ENCODE measurements at places on chromosomes 2 and 18. TPM values are rescaled to one million over a fixed set of nuclear protein-coding genes. Genes with fewer than 3 reads are reported as not detected.
A peak's percentile ranks its signal among the peaks of the same experiment; 100 is the strongest.

- H3K27ac ChIP-seq: no peak overlapping the region
- H3K27me3 ChIP-seq: no peaks in the 10 kb centered on the region
- H3K36me3 ChIP-seq: no peaks in the 10 kb centered on the region
- H3K4me3 ChIP-seq: no peak overlapping the region
- peaks cover 6% of the 10 kb centered on the region for H3K4me1 ChIP-seq
Observed at GRCh38 chr2:178452870-178453269, 1.7 kb downstream of the PJVK start.

MOB1A gene
- 71.3 TPM for total RNA-seq

SLC11A1 gene
- total RNA-seq: 11.4 TPM

GRCh38 chr2:108184419-108184818 is 55.3 kb upstream of the SULT1C3 start:
- no peak overlapping the region for H3K4me3 ChIP-seq
- no peaks in the 10 kb centered on the region for H3K4me1 ChIP-seq
- no peaks in the 10 kb centered on the region for H3K36me3 ChIP-seq
- no peaks in the 10 kb centered on the region for H3K27me3 ChIP-seq
- H3K27ac ChIP-seq: no peak overlapping the region

DNA sequence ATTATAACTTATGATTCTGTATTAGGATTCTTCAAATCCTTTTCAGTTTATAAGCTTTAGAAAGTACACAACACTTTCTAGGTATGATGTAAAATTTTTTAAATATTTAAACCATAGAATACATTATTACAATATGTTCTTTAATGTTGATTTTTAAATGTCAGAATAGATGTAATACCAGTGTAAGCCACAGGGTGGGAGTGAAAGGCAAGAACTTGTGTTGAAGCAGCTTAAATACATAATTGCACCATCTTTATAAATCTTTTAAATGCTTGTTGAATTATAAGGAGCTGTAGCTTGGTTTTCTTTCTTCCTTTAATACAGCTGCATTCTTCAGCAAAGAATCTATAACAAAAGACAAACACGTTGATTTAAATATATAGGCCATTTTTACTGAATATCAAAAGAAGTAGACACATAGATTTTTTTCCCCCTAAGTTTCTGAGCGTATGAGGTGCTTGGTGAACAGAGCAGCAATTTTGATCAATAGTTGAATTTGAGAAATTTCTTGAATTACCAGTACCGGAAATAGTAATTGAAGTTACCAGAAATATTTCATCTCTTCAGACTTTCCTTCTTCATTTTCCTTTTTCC is 63.0 kb downstream of the TANK start:
- no peaks in the 10 kb centered on the region for H3K36me3 ChIP-seq
- H3K4me3 ChIP-seq: no peak overlapping the region
- DNase-seq: peak; percentile 46
- no peaks in the 10 kb centered on the region for H3K4me1 ChIP-seq

- no peak overlapping the region for H3K4me3 ChIP-seq
- no peaks in the 10 kb centered on the region for H3K4me1 ChIP-seq
- H3K27ac ChIP-seq: no peak overlapping the region
- H3K27me3 ChIP-seq: no peaks in the 10 kb centered on the region
Observed at GRCh38 chr2:140108706-140109475, 1328.7 kb upstream of the NXPH2 start.

MC4R gene
- not detected for total RNA-seq

ARHGAP28 gene
- total RNA-seq: 22.6 TPM

GRCh38 chr2:199309973-199310372 is 147.8 kb downstream of the SATB2 start:
- H3K36me3 ChIP-seq: no peaks in the 10 kb centered on the region
- H3K27ac ChIP-seq: no peak overlapping the region
- no peak for DNase-seq
- no peak overlapping the region for H3K4me3 ChIP-seq
- H3K27me3 ChIP-seq: no peaks in the 10 kb centered on the region
